Stimulated activated CD8-positive, alpha-beta memory T cell treated with anti-CD3 and anti-CD28 coated beads, Interleukin-15, amount 100 ng/mL, for 1 hour (primary cell): ENCODE measurements at places on chromosomes 1 and 21.

DNA sequence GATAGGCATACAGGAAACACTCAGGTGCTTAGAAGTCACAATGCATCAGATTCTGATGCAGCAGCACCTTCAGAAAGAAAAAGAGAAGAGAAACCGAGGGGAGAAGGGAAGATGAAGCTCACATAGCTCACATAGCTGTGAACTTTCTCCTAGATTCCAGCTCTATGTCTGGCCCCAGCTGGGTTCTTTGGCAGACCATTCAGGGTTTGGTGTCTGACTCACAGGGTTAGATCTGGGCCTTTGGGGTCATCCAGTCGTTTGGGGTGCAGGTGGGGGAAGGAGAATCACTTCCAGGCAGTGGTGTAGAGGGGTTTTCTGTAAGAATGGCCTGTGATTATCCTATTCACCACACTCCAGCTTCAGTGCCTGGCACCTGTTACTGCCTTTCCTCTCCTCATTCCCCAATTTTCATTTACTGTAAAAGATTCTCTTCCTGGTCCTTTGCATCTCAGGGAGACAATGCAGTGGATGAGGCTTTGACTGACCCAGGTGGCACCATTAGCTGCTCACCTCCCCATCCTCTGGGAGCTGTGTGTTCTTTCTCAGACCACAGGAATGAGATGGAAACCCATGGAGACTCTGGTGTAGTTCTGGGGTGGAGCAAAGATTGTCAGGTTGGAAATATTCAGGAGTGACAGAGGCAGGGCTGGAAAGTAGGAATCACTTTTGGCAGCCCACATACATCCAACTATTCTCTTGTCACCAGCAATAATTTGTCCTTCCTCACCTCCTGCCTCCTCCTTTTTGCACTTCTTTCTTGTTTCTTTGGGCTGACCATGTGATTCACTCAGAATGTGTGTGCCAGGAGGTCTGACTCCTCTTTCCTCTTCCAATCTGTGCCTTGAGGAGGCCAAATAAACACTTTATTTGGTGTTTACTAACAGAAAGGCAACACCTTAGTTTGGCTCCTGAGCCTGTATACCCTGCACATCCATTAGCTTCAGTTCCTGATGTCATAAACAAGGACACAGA, 103.3 kb downstream of the PAPPA2 start:
- no peak for DNase-seq

DNA sequence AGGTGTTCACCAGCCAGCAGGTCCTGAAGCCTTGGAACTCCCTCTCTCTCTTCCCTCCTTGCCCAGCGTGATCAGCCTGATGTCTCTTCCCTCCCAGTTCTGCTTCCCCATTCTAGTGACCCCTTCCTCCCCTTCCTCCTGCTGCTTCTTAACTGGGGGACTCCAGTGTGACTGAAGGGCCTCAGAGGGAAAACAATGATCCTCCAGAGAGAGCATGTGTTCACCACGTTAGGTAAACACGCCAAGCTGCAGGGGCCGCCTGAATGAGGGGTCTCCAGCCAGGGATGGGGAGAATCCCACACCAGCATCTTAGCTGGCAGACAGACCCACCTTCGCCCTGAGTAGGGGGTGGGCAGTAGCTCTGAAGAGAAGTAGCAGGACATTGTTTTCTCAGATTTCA, 124.8 kb downstream of the TMEM53 start:
- no peak for DNase-seq

DNA sequence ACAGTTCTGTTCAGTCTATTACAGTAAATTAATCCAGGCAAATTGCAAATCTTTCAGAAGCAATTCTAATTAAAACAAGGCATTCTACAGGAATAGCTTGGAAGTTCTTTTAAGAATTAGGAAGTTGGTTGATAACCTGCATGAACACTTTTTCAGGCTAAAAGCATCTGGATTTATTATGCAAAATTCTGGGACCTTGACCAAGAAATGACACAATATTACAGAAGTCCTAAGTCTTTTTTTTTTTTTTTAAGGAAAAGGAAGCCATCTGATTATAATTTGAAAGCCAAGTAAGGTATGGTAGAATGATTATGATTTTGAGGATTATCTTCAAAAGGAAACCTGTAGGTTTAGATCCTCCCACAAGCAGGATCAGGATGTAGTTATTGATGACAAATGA, 74.7 kb upstream of the KCNK2 start:
- no peak for DNase-seq

- DNase-seq: no peak
Measured at GRCh38 chr1:9705337-9706093, 54.0 kb downstream of the PIK3CD start.

- no peak for DNase-seq
Measured at GRCh38 chr1:153612111-153612754, 704 bp downstream of the S100A16 start.

DNA sequence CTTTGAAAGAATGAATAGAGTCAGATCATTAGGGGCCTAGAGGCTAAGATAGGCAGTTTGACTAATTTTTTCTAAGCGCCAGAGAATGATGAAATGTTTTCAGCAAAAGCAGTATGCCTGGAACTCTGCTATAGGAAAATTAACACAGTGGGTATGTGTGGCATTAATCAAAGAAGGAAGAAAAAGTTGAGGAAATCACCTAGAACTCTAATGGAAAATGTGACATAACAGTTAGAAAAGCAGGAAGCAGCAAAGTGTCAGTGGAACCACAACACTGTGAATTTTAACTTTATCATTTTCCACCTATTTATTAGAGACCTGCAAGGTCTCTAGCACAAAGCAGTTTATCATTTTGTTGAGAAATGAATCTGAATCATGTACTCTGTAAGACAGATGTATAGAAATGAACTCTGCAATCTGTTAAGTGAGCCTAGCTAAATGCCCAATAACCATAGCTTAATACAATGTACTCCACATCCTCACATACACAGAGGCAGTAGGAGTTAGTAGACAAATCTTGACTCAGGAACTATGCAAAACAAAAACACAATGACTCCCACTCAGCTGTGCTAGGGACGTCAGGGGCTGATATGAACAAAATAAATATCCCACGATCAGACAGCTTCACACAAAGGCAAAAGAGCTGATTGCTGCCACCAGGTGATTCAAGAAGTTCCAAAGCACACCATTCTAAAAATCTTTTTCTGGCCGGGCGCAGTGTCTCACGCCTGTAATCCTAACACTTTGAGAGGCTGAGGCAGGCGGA, 500.7 kb upstream of the NFIA start:
- no peak for DNase-seq

GRCh38 chr1:119869995-119870394, 26.3 kb downstream of the ADAM30 start:
- no peak for DNase-seq

- DNase-seq: no peak
Measured at GRCh38 chr1:197776351-197777105, 1.2 kb upstream of the DENND1B start.

GRCh38 chr1:21912038-21912758, 24.9 kb downstream of the HSPG2 start:
- no peak for DNase-seq

GRCh38 chr1:235468970-235469369, 35.3 kb downstream of the B3GALNT2 start:
- DNase-seq: no peak

DNA sequence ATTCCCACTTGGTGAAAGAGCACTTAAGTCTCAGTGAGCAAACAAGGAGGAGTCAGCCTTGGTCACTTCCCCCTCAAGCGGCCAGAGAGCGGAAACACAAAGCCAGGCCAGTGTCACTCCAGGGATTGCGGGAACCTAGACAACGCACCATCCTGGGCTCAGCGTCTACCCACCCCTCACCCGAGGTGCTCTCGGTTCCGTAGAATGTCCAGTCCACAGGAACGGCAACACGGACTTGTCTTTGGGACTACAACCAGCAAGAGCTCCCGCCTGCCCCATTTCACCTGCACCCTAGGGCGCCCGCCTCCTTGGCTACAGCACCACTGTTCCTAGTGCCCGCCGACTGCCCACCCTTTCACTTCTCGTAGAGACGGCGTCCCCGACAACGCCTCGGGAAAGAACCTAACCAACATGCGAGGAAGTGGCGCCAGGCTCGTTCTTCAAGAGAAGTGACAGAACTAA, 509 bp downstream of the GDAP2 start:
- peak; percentile 2 for DNase-seq

GRCh38 chr1:86687595-86687994, 16.8 kb upstream of the SH3GLB1 start:
- DNase-seq: no peak

DNA sequence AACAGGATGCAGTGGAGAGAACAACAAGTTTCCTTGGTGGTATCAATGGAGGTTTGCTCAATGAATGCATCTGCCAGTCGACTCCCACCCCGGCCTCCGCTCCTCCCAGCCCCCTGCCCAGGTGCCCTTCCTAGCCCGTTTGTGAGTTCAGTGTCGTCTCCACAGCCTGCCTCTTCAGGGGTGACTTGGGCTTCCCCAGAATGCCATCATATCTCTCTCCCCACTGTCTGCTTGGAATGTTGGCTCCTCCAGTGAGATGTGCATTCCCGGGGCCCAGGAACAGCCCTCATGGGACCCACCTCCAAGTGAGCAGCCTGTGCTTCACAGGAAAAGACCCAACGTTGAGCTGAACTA, 30.5 kb downstream of the MATN1 start:
- DNase-seq: no peak

DNA sequence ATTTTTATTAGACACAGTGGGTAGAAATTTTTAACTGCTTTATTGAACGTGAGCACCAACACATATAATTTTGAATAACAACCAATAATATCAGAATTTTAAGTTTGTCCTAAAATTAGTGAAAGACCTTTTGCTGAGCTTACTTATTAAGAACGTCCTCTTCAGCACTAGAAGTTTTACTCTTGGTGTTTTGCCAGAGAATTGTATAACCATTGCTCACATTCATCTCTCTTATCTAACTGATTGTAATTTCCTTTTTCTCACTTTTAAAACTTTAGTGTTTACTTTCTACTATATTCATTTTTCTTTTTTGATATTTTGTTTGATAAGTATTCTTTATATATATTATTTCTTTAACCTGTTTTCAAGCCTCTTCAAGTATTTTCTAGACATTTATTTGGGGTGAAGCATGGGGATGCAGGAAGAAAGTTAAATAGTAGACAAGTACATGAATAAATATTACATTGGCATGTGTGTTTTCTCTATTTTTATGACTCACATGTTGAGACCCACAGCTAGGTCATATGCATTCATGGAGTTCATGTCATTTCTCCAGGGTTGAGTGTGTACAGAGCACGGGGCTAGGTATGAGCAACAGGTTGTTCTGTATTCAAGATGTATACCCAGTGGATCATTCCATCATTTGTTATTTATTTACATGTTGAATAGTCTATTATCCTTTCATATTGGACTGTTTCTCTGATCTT, 90.6 kb downstream of the ATP6V1G3 start:
- no peak for DNase-seq

DNA sequence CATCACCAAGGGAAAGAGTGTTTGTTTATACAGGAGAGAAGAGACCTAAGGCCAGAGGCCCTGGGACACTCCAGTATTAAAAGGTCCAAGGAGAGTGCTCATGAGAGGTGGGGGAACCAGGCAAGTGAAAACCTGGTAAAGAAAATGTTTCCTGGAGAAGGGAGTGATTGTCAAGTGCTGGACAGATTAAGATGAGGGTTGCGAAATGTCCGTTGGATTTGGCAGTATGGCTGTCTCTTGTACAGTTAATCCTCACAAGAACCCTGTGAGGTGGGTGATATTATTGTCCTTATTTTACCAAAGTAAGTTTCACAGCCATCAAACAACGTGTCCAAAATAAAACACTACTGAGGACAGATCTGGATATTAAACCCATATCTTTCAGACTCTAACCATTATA, 44.2 kb downstream of the RPAP2 start:
- DNase-seq: no peak

DNA sequence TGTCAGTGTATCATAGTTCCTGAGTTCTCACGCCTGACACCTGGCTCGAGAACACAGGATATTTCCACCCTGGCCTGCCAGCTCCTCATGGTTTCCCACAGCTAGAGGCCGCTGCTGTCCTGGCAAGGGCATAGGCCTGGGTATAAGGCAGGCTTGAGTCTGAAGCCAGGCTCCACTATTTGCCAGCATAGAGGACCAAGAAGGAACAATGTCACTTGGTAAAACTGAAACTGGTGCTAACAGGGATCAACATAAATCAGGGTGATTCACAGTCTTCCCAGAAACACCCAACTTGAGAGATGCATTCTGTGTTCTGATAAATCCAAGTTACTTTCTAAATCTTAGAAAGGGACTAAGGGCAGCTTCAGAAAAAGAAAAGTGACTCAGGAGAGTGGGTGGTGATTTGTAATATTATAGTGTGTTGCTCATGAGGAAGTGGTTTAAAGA, 6.9 kb upstream of the S100A2 start:
- no peak for DNase-seq

DNA sequence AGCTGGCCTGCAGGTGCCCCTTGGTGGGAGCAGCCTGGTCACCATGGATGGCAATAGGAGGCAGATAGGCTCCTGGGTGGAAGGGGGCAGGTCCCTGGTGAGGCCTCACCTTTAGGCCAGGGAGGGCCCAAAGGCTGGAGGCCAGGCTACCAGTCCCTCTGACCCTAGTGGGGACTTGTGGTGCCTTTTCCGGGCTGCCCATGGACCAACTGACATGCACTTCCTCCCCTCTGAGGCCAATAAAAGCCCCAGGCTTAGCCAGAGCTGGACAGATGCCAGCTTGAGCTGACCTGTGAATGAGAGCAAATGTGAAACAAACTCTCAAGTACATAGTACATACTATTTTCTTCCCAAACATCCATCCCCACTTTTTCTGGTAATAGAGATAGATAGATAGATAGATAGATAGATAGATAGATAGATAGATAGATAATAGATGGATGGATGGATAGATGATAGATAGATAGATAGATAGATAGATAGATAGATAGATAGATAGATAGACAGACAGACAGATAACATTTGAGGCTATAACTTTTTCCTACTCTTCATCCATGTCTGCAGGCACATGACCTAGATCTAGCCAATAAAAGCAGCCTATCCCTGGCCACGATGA, 9.2 kb upstream of the CTTNBP2NL start:
- no peak for DNase-seq

GRCh38 chr1:156499842-156500542, 583 bp downstream of the MEF2D start:
- DNase-seq: no peak

DNA sequence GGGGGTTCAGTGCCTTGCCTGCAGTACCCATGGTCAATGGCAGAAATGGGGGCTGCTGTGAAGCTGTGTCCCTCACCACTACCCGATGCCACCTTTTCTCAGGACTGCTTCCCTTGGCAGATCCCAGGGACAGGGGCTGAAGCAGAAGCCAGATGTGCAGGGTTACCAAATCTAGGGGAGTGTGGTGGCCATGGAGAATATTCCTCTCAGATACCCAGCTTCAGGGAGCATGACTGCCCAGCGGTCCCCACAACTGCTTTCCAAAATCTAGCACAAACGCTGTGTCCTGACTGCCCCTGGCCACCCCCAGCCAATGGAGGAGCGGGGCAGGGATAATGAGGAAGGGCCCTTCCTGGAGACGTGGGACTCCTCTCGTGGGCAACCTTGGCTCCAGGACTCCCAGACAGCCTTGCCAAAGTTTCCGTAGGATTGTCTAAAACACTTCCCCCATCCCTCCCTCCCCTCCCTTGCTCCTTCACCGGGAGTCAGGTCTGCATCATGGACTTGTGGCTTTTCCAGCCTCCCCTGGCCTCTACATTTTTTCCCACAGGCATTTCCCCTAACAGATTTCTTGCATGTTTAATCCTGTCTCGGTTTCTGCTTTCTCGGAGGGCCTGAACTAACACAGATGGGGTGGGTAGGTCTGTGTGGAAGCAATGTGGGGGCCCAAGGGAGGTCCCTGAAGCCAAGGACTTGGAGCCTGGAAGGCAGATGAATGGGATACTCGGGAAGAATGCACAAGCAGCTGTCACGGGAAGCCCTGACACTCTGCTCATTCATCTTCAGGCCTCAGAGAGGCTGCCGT, 80.5 kb downstream of the OMA1 start:
- no peak for DNase-seq
